ENCODE measurements at places on chromosomes 5 and 9.

- peak; percentile 47 for DNase-seq
These were observed 42.8 kb downstream of the NEURL1B start for GRCh38 chr5:172683645-172684471.

DNA sequence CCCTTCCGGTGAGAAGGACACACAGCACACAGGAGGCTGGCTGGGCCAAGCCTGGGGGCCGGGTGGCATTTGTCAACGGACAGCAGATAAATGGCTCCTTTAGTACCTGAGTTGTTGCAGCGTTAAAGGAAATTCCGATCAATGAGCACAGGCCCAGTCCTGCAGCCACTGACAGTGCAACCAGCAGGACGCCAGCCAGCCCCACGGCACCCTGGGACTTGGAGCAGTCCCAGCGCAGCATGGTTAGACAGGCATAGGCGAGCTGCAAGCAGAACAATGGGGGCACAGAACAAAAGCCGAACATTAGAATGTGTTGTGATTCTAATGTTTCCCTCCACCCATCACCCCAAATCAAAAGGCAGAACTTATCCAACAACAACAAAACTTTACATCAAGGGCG, 39.3 kb downstream of the PTCH1 start:
- no peak for DNase-seq

DNA sequence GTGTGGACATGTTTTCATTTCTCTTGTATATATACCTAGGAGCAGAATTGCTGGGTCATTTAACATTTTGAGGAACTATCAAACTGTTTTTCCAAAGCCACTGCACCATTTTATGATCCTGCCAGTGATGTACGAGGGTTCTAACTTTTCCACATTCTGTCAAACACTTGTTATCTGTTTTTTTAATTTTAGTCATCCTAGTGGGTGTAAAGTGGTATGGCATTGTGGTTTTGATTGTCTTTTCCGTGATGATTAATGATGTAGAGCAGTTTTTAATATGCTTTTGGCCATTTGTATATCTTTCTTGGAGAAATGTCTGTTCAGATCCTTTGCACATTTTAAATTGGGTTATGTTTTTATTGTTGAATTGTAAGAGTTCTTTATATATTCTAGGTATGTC, 107.0 kb downstream of the MELK start:
- no peak for DNase-seq

DNA sequence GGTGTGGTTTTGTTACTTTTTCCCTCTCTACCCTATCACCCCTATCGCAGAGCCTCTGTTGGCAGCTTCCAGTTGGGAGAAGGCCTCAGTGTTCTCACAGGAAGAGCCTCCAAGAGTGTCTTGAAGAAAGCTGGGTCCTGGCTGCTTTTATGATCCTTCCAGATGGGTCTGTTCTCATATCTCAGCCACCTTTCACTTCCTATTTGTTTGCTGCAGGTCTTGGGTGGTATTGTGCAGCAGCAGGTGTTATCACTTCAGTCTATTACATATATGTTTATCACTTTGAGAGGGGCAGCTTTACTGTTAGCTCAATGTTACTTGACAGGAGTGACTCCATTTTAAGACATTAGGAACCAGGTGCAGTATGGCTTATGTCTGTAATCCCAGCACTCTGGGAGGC, 59.2 kb upstream of the GDNF start:
- DNase-seq: no peak

DNA sequence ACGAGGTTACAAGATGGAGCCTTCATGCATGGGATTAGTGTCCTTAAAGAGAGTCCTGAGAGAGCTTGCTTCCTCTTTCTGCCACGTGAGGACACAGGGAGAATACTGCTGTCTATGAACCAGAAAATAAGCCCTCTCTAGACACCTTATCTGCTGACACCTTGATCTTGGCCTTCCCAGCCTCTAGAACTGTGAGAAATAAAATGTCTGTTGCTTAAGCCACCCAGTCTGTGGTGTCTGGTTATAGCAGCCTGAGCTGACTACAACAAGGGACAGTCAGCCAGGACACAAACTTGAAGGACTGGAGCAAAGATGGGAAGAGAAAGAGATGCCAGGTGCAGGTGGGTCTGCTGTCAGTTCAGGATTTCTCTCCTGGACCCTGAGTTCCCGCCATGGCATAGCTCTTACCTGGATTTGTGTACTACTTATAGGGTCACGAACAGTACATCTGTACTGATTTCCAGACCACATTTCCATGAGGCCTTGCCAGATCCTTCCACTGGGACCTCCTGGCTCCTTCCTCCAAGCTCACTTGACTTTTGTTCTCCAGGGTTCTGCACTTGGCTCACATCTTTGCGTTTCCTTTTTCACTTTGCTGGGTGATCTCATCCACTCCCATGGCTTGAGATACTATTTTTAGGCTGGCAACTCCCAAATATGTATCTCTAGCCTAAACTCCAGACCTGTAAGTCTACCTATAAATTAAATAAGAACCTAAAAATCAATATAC, 44.9 kb upstream of the LIFR start:
- DNase-seq: no peak

- no peak for DNase-seq
These were observed 46.2 kb upstream of the FSD1L start for GRCh38 chr9:105401651-105402050.

DNA sequence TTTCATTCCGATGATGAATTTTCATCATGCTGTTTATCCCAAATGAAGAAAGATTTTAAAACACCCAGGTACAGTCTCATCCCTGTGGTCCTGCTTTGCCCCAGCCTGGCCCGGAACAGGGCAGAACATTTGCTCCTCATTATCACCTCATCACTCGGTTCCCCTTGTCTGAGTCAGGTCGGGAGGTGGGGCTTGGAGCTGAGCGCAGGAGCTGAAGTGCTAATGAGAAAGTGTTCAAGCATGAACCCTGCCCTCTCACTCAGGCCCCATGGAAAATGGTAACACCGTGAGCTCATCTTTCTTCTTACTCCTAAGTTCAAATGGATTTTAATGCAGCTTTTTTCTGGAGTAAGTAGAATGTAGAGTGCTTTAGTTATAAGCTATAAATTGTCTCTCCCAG, 466.2 kb downstream of the KDM4C start:
- DNase-seq: no peak

- no peak for DNase-seq
These were observed 3.7 kb downstream of the GALNT12 start for GRCh38 chr9:98811051-98811650.

- no peak for DNase-seq
These were observed 76.7 kb upstream of the CCNG1 start for GRCh38 chr5:163360656-163361055.

- no peak for DNase-seq
These were observed 91.0 kb upstream of the SH3PXD2B start for GRCh38 chr5:172545291-172545801.

DNA sequence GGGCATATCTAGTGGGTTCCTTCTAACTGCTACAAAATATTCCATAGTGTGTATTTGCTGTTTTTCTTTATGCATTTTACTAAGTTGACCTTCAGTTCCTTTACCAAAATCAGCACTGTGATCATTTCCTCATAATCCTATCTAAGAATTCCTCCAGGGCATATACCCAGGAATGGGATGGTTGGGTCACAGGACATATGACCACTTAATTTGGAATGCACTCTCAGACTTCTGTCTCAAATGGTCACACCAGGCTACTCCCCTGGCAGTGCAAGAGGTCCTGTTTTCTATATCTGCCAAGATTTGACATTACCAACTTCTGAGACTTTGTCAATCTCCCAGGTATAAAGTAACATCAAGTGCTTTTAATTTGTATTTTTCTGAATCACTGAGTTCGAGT, 63.9 kb downstream of the ADAMTS12 start:
- DNase-seq: no peak

GRCh38 chr5:140568443-140569063, 3.9 kb downstream of the SLC35A4 start:
- no peak for DNase-seq

DNA sequence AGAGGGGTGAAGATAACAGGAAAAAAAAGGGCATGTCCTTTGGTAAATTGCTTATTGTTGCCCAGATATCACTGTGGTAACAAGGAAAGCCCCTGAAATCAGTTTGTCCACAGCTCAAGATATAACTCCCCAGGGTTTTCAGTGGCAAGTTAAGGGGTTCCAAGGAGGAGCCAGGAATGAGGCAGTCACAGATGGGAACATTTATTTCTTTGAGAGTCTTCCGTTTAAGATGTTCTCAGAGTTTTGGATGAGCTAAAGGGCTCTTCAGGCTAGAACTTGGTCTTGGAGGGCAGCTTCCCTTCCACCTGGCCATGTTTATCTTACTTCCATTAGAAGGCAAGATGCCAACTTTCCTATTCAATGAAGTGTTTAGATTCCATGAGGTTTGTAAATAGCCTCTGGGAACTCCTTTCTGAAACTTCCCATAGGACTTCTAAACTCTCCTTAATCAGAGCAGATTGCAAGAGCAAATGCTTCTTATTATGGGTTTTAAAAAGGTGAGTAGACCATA, 277.6 kb upstream of the TNC start:
- no peak for DNase-seq

GRCh38 chr5:100553209-100553608, 18.0 kb downstream of the FAM174A start:
- DNase-seq: no peak

GRCh38 chr9:96159596-96159995, 142.4 kb downstream of the HSD17B3 start:
- DNase-seq: no peak
